CD4-positive, alpha-beta T cell treated with Interleukin-12 subunit alpha and Interleukin-12 subunit beta, for 1 hour (primary cell): ENCODE measurements at places on chromosomes 6 and 20.

- DNase-seq: no peak
Measured at GRCh38 chr6:111278731-111279130, 191.4 kb downstream of the SLC16A10 start.

DNA sequence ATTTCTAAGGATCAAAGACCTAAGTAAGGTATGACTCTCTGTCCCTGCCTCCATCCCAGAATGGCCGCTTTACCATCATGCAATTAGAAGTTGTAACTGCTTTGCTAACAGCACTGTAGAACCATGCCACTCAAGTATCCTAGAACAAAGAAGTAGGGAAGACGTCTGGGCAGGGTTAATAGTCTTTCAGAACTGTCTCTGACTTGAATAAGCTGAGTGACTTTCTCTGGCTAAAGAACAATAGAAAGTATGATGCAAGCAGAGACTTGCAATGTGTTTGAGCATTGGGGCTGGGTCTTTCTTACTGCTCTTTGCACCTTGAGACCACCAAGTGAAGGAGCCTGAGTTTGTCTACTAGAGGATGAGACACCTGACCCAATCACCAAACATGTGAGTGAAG lies 279.6 kb upstream of the JAG1 start:
- DNase-seq: no peak

- DNase-seq: no peak
Measured at GRCh38 chr20:20369250-20370093, 1.6 kb downstream of the INSM1 start.

GRCh38 chr20:22789676-22790075 lies 205.3 kb upstream of the FOXA2 start:
- DNase-seq: no peak

DNA sequence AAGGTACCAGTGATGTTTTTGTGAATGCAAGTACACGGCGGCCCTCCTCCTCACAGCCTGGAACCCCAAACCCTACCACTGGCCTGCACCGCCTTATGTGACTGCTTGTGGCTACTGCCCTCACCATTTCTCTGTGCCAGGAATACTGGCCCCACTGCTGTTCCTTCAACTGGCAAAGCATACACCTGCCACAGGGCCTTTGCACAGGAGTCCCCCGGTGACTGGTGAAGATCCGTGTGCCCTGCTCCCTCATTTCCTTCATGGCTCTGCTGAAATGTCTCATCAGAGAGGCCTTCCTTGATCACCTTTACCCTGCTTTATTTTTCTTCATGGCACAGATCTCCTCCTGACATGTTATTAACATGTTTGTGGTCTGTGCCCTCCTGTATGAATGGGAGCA lies 53.8 kb downstream of the FOXC1 start:
- DNase-seq: no peak

GRCh38 chr6:25022140-25022553 lies 86.4 kb upstream of the RIPOR2 start:
- DNase-seq: no peak
